HFFc6 (cell line): ENCODE measurements at places on chromosomes 5 and 9.
A peak's percentile ranks its signal among the peaks of the same experiment; 100 is the strongest.

DNA sequence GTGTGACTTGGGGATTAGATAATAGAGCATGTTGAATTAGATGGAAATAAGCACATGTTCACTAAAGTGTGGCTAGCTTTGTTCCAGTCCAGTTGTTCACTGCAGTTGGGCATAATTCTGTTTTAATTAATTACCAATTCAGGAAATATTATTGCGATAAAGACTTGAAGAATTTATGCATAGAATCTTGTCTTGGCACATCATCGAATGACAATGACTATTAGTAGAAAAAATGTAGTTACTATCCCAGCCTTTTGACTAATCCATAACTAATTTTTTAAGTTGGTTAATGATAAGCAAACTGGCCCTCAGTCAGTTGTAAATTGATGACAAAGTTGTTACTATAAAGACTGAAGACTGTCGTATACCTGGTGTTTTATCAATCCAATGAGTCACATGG is 10.5 kb downstream of the LNPEP start:
- no peak for DNase-seq

- no peak for DNase-seq
Measured at GRCh38 chr5:83485842-83486241, 14.3 kb downstream of the VCAN start.

DNA sequence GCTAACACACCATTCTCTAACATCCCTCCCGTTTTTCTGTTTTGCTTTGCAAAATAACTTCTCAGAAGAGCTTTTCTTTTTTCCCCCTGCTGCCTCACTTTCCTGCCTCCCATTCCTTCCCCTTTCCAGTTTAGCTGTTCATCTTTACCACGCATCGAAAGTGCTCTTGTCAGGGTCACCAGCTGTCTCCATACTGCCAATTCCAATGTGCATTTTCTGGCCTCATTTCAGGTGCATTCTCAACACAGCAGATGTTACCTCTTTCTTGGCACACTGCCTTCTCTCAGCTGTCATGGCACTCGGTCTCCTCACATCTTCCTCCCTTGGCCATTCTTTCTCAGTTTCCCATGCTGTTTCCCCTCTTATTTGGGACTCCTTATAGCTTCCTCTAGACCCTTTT is 9.5 kb downstream of the ARSK start:
- no peak for DNase-seq

GRCh38 chr9:128149001-128149701 is at the start of gene LCN2:
Gene LCN2, plus strand, starts transcription at chr9:128149453. Its CDS starts 73 bp downstream, at chr9:128149526.
- DNase-seq, result no peak

GRCh38 chr5:27241564-27242257 is 203.3 kb upstream of the CDH9 start:
- peak; percentile 95 for DNase-seq

GRCh38 chr5:83993803-83994202 is 273.1 kb upstream of the HAPLN1 start:
- no peak for DNase-seq

DNA sequence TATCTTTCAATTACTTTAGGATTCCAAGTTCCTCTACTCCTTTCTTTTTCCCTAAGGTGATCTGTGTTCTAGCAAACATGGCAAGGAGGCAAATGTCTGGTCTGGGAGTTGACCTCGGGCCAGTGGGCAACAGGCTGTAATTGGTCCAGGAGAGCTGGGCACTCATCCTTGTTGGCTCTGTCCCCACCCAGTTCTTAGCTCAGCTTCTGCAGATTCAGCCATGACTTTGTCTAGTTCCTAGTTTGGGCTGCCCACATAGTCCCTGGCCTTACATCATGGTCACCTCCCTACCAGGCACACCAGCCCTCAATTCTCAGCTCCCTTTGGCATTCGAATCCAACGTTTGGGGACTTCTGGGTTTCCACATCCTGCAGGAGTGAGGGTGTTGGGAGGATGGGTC is 92.1 kb upstream of the DAP start:
- no peak for DNase-seq

DNA sequence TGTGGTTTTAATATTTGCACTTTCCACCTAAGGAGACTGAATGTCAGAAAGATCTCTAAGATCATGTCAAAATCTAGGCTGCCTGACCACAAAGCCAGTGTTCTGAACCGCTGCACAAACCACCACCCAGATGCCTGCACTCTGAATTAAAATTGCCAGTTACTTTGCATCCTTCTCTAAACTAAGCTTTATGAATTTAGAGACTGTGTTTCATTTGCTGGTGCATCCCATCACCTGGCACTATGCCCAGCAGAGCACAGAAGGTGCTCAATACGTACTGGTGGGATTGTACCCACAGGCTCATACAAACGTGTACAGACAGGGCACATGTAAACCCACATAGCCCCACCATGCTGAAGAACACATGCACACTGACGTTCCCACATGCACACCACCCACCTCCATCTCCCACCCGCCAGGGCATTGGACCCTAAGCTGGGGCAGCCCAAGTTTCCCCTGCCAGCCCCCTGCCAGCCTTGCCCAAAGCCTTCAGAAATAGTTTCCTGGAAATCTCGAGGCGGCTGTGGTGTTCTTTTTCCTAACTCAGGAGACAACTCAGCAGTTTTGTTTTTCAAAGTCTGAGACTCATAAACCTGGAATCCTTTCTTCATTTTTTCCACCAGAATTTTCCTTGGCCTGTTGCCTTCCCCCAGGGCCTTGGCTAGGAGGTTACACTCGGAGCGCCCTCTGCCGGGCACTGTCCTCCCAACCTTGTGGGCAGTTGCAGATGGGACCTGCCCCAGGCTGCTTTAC is 9.6 kb upstream of the TRAF1 start:
- DNase-seq, result peak; percentile 95

DNA sequence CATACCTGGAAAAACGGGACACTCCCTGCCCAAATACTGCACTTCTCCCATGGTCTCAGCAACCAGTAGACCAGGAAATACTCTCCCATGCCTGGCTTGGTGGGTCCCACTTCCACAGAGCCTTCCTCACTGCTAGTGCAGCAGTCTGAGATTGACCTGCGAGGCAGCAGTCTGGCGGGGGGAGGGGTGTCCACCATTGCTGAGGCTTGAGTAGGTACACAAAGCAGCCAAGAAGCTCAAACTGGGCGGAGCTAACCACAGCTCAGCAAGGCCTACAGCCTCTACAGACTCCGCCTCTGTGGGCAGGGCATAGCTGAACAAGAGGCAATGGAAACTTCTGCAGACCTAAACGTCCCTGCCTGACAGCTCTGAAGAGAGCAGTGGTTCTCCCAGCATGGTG is 191.5 kb upstream of the FTMT start:
- no peak for DNase-seq

DNA sequence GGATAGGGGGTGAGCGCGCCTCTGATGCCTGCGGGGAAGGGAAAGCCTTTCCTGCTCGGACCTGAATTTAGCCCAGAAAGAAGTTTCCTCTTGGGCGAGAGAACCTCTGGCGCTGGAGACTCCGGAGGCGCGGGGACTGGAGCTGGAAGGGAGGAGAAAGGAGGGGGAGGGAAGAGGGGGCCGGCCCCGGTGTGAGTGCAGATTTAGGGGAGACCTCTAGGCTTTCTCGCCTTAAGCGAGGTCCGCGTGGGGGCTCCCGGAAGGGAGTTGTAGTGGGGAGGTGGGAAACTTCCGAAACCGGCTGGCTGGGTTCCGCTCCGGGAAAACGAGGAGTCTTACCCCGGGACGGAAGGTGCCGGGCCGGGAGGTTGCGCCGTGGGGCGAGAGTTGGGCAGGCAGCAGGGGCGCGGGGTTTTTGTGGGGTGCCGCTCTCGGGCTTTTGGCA is 1.3 kb downstream of the PCSK5 start:
- no peak for DNase-seq

DNA sequence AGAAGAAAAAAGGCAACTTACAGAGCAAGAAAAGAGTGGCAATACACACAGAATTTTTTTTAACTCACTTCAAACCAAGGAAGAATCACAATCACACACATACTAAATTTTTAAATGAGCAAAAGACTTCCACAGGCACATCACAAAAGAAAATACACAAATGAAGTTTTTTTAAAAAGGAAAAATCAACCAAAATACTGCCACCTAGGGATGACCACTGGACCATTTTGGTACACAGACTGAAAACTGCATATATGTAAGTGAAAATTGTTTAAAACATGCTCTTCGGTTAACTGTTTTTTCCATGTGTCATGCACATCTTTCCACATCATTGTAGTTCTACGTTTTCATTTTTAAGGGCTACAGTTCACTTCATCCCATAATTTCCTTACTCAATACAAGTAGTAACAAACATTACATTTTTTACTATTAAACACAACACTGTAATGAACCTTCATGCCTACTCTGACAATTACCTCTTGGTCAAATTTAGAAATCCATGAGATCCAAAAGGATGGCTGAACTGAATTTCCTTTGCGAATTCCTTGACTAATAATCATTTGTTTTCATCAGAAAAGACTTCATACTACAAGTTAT is 79.0 kb downstream of the FBXW11 start:
- no peak for DNase-seq

DNA sequence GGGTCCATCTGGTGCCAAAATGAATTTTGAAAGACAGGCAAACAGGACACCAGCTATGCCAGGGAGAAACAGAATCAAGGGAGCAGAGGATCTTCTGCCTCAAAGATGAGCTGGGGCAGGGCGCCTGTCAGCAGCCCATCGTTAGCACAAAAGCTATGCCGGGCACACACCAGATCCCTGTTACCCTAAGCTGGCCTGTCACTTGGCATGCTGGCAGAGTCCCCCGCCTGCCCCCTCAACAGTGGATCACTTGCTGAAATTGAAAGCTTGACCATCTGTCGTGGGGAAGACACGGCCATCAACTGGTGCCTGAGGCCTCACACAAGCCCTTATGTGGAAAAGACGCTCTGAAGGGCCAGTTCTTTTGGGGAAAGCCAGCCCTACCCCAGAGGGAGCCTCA is 256.4 kb downstream of the EBF1 start:
- DNase-seq, result no peak

GRCh38 chr9:16013826-16014225 is 461.0 kb downstream of the CCDC171 start:
- DNase-seq, result no peak

- no peak for DNase-seq
Measured at GRCh38 chr5:142930395-142931110, 160.4 kb downstream of the ARHGAP26 start.

GRCh38 chr9:130421154-130421801 is 23.5 kb upstream of the ASS1 start:
- no peak for DNase-seq

GRCh38 chr5:65199993-65200675 is 281.6 kb downstream of the ADAMTS6 start:
- DNase-seq, result peak; percentile 57

DNA sequence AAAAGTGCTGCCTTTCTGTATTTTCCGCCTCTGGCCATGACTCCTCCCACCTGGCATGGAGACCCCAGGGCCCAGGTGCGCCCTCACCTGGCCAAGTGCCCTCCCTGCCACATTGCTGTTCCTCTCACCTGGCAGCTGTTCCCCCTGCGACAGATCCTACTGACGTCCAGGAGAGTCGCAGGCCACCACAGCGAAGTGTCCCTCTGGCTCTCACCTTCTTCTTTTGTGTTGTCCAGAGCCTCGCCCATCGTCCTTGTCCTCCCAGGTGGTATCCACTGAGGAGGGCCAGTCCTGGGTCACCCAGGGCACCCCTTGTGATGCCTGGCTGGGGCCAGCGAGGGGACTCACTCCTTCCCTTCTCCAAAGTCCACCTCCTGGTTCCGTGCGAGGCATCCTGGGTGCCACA is 2.6 kb downstream of the NKD2 start:
- DNase-seq, result no peak

- DNase-seq, result no peak
Measured at GRCh38 chr5:146313027-146313426, 25.6 kb upstream of the POU4F3 start.

DNA sequence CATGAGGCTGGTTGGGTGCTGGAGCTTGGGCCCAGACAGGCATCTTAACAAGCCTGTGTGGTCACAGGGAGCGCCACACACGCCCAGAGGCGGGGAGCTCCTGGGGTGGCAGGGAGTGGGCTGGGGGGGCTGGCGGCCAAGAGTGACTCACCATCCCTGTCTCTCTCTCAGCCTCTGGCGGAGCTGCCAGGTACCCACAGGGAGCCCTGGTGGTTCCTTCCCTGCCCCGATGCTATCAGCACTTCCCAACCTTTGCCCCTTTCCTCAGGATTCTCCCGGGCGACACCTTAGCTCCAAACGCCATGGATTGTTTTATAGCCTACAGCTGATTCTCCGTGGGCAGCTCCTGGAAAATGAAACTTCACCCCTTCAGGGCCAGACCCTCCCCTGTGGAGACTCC is 5.5 kb downstream of the SLC9A3 start:
- no peak for DNase-seq

DNA sequence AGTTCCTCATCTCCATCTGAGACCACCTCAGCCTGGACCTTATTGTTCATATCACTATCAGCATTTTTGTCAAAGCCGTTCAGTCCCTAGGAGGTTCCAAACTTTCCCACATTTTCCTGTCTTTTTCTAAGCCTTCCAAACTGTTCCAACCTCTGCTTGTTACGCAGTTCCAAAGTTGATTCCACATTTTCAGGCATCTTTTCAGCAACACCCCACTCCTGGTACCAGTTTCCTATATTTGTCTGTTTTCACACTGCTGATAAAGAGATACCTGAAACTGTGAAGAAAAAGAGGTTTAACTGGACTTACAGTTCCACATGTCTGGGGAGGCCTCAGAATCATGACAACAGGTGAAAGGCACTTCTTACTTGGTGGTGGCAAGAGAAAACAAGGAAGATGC is 622.1 kb downstream of the MAT2B start:
- no peak for DNase-seq
